ENCODE measurements at places on chromosomes 3 and 15.

DNA sequence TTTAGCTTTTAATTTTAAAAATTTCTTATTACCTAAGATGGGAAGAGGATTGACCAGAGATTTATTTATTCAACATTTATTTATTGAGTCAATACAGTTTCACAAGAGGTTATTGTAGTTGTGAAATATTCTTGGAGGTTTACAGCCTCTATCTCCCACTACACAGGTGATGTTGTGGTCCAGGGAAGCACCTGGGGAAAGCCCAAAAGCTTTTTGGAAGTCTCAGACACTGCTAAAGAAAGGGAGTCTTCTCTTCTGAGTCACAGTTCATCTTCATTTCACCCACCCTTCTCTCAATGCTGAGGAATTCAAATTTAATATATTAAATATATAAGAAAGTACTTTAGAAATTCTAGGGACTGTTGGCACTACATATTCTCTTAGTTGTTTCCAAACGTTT lies 41.8 kb downstream of the SERPINI1 start:
- DNase-seq: no peak

DNA sequence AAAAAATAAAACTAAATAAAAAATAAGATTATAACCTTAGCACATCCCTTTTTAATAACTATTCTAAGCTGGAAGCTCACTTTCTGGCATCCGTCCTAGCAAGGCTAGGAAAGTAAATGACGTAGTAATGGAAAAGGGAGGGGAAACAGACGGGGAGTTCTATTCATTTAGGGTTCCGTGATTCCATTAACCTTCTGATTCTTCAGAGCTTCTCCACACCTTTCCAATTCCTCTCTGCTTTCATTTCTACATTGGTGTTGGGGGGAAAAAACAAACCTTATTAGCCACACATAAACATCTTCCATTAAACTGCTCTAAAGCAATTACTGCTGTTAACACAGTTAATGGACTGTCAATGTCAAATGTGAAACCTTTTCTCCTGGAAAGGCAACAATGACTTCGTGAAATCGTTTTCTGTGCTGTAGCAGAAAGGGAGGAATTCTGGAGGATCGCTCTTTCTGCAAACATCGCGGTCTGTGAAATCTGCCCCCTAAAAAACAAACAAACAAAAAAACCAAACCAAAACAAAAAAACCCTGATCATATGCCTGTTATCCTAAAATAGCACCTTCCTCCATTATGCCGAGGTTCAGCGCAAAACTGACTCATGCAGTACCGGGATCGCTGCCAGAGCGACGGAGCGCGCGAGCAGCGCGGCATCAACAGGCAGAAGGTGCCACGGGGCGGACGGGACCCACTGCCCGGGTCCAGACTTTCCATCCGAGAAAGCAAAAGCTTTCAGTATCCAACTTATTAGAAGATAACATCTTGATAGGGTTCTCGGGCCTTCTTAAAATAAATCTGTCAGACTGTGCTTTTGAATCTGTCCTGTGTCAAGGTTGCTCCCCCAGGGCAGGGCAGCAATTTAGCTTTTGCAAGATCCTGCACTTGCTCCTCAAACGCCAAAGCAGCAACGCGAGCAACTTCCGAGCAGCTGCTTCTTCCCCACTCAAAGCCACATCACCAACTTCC lies 156.2 kb downstream of the FGF12 start:
- no peak for DNase-seq

GRCh38 chr3:94405258-94406035 lies 342.6 kb downstream of the NSUN3 start:
- no peak for DNase-seq

- no peak for DNase-seq
Measured at GRCh38 chr3:88996691-88997090, 110.7 kb upstream of the EPHA3 start.

DNA sequence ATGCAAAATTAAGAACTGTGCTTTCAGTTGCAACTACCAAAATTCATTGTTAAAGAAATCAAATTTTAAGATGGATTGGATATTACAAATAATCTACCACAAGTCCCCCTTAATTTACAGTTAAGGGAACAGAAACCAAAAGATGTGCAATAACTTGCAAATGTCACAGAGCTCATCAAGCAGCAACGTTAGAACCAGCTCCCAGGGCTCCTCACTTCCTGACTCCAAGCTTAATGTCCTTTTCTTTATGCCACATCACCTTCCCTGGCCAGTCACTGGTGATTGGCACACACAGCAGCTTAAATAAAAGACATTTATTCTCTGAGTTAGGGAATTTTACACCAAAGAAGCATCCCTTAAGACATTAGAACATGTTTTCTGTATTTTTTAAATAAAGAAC lies 159.7 kb downstream of the RSL24D1 start:
- DNase-seq: no peak

GRCh38 chr3:133413161-133414020 lies 13.5 kb downstream of the BFSP2 start:
- DNase-seq: no peak

DNA sequence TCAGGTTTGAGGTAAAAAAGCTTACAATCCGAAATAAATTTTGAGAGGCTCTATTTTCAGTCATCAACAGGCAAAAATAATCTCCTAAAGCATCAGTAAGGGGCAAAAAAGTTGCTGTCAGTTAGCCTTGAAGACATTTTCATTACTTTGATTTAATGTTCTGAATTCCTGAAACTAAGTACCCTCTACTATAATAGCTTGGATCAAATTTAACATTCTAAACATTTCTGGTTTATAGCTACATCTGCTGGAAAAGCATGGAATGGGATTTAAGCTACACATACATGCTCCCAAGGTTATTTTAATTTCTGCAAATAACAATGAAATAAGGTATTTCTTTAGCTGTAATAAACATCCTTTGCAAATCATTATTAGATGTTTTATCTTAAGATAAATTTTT lies 245.4 kb downstream of the ULK4 start:
- DNase-seq: no peak

DNA sequence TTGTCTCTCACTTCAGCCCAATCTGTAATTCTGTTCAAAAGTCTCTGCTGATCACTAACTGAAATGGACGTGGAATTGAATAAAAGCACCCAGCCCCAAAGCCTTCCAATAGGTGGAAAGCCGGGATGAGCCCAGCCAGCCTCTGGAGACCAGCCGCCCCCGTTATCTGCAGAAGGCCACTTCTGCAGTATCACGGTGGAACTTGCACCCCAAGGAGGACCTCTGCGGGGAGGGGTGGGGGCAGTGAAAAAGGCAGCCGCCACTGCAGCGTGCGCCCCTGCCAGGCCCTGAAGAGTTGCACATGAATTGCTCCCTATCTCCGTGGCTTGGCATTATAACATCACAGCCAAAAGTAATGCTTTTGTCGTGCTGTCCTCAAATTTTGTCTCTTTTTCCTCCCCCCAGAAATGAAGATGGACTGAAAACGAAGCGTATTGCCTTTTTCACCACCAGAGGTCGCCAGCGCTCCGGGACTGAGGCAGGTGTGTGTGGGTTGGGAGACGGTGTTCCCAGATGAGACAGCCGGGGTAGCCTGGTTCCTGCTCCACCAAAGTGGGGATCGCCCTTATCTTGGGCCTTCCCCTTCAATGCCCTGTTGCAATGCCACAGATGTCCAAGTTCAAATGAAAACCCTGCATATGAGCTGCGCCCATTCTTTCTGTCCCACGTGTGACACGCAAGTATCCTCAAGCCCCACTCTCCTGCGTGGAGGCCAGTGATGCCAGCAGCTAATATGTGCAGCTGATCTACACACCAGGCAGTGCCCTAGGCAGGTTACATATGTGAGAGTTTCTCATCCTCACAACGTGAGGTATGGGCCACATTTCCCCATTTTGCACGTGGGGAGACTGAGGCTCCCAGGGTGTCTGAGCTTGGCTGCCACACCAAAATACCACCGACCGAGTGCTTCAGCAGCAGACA lies 96.0 kb downstream of the LRRK1 start:
- DNase-seq: peak; percentile 65

GRCh38 chr3:132916096-132916495 lies 122.1 kb upstream of the TMEM108 start:
- DNase-seq: no peak

DNA sequence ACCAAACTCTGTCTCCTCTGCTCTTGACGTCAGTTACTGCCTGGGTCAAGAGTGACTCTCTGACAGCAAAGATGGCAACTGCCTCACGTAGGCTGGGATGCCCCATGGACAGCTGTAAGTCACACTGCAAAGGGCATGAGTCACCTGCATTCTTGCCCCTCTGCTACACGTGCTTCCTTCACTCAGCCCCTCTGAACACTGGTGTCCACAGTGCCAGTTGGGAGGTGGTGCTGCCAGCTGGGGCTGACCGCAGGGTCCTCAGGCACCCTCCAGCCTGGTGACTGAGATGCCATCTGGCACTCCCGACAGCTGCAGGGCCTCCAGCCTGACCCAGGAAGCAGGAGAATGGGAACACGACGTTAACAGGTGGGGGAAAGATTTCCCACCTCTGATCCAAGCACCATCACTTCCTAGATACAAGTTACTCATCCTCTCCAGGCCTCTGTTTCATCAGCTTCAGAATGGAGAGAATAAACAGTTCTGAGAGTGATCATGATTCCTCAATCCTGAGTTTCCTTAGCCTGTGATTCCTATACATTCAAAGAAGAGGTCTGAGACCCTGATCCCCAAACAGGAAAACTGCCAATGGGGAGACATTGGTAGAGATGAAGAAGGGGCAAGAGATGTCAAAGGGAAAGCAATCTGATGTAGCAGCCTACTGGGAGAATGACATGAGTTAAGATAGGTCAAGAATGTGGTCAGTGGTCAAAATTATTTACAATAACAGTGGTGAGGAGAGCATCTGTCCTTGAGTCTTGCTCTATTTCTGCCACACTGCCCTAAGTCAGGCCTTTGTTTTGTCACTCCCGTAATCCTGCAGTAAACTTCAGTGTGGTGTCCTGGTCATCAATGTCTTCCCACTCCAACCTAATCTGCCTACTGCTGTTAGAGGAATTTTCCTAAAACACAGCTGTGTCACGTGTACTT lies 86.1 kb upstream of the BCL6 start:
- no peak for DNase-seq

- no peak for DNase-seq
Measured at GRCh38 chr3:130423064-130423463, 77.6 kb downstream of the COL6A5 start.

DNA sequence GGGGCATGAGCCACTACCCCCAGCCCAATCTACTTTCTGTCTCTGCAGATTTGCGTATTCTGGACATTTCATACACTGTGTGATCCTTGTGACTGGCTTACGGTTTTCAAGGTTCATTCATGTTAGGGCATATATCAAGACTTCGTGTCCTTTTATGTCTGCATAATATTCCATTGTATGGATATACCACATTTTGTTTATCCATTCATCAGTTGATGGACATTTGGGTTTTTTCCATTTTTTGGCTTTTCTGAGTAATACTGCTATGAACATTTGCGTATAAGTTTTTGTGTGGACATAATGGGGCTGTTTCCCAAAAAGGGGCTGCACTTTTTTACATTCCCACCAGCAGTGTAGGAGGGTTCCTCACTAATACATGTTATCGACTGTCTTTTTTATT lies 106.6 kb downstream of the PDE8A start:
- DNase-seq: no peak

DNA sequence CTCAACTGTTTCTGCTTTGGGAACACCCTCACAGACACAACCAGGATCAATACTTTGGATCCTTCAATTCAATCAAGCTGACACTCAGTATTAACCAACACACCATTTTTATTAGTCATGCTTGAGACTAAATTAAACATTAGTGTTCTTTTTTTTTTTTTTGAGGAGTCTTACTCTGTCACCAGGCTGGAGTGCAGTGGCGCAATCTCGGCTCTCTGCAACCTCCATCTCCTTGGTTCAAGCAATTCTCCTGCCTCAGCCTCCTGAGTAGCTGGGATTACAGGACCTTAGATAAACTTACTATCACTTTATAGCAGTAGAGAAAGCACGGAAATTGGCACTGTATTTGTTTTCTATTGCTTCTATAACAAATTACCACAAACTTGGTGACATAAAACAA lies 2.0 kb upstream of the RAB11A start:
- DNase-seq: no peak

DNA sequence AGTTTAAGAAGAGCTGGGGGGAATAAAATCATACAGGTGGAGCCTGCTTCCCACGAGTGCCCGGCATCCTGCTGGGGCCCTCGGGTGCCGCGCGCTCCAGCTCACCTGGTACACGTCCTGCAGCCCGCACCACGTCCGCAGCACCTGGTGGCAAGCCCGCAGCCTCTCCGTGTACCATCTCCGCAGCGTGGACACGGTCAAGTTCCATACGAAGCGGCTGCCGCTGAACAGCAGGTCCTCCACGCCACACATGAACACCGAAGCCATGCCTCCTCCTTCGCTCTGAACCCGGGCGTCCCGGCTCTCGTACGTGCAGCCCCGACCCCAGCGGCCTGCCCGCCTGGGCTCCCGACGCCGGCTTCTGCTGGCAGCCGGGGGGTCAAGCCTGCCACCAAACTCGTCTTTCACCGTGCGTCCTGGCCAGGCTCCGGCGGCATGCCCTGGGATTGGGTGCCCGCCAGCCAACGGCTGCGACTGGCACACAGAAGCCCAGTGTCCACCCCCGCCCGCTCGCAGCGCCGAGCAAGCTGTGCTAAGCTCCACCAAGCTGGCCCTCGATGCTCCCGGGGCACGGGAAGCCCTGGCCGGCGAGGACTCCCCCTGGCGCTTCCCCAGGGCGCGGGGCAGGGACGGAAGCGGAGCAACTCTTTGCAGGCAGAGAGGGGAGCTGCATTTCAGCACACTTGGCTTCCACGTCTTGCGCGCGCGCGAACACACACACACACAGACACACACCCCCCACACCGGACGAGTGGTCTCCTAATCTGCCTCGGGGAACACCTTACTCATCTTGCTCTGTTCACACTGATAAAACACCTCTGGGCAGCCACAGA lies at the start of gene FRMD4B:
Gene FRMD4B (minus strand): TSS at position 366 of the 833 bp plus-strand sequence. CDS start 99 bp downstream, at position 267.
- peak; percentile 24 for DNase-seq

DNA sequence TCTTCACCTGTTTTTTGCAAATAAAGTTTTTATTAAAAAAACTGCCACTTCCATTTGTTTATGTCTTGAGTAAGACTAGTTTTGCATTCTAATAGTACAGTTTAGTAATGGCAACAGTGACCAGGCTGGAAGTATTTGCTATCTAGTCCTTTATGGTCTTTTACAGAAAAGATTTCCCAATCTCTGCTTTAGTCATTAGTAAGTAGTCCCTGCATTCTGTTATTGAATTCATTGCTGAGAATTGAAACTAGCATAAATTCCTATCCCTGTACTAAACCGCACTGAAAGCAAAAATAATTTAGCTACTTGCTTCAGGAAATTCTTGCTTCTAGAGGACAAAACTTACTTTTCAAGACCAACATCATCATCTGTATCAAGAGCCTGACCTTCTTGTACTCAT lies 46.2 kb downstream of the CNTN6 start:
- no peak for DNase-seq

DNA sequence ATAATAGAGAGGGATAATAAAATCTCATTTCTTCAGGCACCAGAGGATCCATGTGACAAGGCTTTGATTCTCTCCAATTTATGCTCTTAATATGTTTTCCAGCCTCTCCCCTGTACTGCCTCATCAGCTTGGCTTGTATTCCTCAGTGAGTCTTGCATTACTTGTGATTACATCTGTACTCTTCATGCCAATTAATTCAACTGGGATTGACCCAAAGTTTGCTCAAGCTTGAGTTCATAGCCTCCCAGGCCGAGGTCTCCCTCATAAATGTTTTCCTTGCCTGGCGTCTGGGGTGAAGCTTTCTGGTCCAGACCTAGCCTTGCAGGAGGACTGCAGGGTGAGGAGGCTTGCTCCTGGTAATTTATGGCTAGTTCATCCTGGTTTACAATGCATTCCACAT lies 146.9 kb downstream of the CHST2 start:
- no peak for DNase-seq

GRCh38 chr15:60223176-60223575 lies 174.6 kb downstream of the ANXA2 start:
- no peak for DNase-seq

GRCh38 chr15:92189166-92189565 lies 204.5 kb upstream of the ST8SIA2 start:
- DNase-seq: no peak
